Stimulated activated CD8-positive, alpha-beta memory T cell treated with anti-CD3 and anti-CD28 coated beads, Interleukin-2, amount 100 ng/mL, for 1 hour (primary cell): ENCODE measurements at places on chromosomes 2 and 18.

GRCh38 chr2:168210895-168211570 lies 36.4 kb downstream of the STK39 start:
- no peak for DNase-seq

- no peak for DNase-seq
Observed at GRCh38 chr18:8847900-8848299, 142.5 kb downstream of the MTCL1 start.

DNA sequence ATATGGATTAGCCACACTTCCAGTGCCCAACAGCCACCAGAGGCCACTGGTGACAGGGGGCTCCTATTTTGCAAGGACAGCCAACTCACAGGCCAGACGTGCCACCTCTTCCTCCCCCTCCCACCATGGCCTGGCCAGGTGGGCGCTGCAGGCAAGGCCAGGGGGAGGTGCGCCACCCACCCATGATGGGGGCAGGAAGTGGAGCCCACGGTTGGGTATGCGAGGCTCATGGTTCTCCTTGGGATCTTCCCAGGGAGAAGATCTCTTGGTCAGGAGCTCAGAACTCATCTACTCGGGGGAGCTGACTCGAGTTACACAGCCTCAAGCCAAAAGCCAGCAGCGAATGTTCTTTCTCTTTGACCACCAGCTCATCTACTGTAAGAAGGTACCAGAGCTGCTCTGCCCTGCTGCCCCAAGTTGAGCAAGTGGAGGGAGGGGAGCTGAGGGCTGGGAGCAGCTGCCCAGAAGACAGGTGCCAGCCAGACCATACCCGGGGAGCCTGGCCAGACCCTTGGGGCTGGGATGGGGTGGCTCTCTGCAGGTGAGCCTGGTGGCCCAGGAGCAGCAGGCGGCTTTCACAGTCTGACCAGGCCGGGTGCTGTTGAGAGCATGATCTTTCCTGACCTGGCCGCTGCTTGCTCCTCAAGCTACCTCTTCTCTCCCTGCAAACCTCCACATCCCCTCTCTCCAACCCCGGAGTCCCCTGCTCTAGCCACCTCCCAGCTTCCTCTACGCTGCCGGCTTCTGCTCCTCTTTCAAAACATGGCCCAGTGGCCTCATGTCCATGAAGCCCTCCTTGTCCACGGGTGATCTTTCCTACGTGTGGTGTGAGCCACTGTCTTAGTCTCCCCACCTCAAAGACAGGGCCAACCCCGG lies 49.8 kb downstream of the FAM168B start:
- no peak for DNase-seq

DNA sequence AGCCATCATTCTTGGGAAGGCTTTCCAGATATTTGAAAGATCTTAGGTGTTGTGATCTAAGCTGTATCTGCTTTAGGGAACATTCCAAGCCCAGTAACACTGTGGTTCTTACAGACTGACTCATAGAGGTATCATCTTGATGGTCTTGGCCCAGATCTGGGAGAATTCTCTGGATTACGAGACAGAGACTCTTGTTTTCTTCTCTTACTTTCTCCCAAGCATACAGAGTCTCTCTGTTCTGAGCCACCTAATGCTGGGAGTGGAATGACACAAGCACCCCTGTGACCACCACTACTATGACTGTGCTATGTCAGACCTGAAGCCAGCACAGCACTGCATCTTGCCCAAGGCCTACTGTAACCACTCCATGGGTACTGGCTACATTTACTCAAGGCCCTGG lies 81.0 kb upstream of the EPAS1 start:
- DNase-seq, result no peak

DNA sequence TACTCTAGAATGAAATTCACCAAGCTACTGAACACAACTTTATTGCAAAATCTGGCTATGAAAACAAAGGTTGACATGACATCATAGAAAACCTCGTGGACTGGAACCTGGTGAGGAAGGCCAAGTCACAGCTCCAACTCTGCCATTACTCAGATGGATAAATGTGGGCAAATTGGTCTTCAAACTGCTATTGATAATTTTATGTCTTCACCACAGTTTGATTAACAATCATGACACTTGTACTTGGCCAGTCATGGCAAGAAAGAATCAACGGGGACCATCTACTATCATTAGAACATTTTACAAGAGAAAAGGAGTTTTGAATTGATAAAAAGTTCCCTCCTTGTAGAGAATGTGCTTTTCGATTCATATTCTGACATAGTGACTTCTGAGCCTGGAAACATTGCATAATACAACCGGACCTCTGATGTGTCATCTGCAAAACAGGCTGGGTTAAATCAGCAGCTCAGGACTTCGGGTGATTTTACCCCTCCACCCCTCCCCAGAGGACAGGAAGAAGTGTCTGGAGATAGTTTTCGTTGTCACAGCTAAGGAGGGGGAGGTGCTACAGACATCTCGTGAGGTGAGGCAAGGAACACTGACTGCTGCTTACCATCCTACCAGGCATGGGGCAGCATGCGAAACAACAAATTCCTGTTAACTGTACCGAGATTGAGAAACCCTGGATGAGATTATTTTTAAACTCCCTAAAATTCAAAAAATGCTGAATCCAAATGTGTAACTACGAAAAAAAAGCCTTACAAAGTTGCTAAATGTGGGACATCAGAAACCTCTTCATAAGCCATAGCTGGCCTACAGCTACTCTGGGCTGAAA lies 8.4 kb downstream of the L3MBTL4 start:
- DNase-seq, result no peak

- no peak for DNase-seq
Observed at GRCh38 chr2:186269536-186269935, 216.5 kb upstream of the ZC3H15 start.

GRCh38 chr2:118102433-118103082 lies 14.3 kb downstream of the INSIG2 start:
- DNase-seq, result no peak

- peak; percentile 31 for DNase-seq
Observed at GRCh38 chr2:193141-193671, 70.6 kb downstream of the SH3YL1 start.

DNA sequence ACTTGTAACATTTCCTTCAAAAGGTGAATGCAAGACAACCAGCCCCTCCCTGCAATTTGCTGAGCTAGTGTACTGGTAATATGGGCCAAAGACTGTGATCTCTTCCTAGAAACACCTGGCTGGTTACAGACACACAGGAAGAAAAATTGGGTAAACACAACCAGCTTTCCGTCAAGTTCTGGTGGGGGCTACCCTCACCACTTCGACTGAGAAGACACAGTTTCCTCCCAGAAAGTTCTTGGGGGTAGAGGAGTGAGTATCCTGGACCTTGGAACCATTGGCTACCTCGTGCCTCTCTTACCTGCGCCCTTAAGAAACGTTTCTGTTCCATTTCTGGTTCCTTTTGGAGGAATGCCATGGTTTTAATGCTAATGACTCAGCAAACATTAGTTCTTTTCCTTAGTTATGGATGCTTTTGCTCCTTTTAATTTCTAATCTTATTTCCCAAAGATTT lies 120.9 kb upstream of the DLX2 start:
- no peak for DNase-seq

DNA sequence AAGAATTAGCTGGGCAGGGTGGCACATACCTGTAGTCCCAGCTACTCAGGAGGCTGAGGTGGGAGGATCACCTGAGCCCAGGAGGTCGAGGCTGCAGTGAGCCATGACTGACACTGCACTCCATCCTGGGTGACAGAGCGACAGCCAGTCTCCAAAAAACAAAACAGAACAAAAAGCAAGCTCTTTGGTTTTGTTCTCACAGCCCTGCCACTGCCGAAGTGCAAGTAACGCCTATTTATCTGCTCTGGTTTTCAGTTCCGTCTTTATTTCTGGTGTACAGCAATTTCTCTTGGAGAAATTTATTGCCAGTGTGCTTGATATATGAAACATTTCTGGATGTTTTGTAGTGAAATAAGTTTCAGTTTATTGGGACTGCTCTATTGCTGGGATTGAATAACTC lies 61.9 kb downstream of the RAB10 start:
- no peak for DNase-seq

- DNase-seq, result no peak
Observed at GRCh38 chr2:34808426-34808825, 1209.3 kb upstream of the FAM98A start.

- DNase-seq, result no peak
Observed at GRCh38 chr2:38105922-38106321, 30.0 kb upstream of the CYP1B1 start.

DNA sequence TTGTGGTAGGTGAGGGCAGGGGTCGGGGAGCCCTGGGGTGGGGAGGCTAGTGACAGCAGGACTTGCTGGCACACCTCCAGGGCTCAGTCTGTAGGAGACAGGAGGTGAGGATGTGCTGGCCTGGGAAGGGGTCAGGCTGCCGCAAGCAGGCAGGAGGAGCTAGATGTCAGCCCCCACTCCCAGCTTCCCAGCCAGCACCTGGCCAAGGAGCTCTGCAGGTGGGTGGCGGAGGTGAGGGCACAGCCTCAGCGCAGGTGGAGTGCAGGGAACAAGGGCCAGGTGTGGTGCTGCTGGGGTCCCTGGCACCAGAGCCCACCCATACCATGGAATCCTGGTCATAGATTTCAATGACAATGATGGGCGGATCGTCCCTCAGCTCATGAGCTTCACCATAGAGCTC lies 2.9 kb downstream of the OTOF start:
- no peak for DNase-seq

DNA sequence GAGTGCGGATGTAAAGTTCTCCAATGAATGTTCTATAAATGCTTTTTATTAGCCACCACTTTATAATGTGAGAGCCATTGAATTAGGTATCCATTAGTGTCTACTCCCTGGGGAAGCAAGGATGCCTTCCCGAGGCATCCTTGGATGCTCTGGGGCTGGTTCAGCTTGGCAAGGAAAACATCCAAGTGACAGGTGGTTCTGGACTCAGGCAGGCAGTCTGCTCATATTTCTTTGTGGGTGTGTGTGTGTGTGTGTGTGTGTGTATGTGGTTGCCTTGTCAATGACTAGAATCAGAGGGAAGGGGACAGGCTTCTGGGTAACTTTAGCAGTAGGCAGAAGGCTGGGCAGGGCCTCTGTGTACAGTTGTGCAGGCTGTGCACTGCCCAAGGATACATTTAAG lies 149.2 kb downstream of the TSN start:
- no peak for DNase-seq

GRCh38 chr18:63477968-63478367 lies 1.2 kb downstream of the SERPINB5 start:
- DNase-seq, result no peak

DNA sequence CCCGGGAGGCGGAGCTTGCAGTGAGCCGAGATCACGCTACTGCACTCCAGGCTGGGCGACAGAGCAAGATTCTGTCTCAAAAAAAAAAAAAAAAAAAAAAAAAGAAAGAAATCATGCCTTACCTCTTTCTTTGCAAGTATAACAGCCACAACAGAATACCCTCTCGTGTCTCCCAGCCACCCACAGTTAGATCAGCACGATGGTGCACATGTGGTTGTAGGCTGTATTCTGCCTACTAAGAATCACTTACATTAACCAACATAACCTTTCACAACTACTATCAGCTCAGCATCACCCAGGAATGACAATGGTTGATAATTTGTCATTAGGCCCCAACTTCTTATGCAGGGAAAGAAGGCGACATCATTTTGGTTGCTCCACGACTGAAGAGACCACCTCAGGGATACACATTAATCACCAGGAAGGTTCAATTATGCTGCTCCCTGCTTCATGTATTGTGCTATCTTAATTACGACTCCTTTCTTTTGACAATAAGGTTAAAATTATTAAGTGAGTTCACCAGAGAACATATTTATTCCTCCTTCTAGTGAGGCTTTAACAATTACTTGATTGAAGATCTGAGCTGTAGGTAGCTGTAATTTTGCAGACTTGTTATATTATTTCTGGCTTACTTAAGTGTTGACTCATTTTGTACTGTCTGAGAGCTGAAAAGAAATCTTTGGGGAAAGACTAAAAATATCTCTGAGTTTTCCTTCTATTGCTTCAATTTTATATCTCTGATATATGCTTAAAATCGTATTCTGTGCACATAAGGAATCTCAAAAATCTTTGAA lies 120.1 kb downstream of the LRP1B start:
- DNase-seq, result no peak

DNA sequence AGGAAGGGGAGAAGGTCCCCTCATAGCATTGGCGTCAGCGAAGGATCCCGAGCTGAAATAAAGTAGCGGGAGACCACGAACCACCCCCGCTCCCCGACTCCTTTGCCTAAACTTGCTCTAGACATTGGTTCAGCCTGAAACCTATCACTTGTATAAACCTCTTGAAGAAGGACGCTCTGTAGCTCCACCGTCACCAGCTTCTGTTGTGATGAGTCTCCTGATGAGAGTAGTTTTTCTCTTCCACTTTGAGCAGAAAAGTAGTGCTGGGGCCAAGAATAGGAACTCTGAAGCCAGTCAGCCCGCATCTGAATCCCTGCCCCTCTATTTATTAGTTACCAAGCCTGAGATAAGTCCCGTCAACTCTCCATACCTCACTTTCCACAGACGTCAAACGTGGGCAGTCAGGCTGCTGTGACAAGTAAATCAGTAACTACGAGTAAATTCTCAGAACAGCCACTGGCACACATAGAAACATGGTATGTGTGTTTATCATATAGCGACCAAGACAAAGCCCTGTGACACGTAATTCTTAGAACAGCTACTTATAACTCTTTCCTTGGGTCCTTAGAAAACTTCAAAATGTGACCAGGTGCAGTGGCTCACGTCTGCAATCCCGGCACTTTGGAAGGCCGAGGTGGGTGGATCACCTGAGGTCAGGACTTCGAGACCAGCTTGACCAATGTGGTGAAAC lies 61.7 kb downstream of the CD226 start:
- DNase-seq, result no peak

GRCh38 chr2:197059477-197059876 lies 133.0 kb upstream of the PGAP1 start:
- DNase-seq, result no peak

- no peak for DNase-seq
Observed at GRCh38 chr2:108640731-108641130, 78.6 kb upstream of the RANBP2 start.

- no peak for DNase-seq
Observed at GRCh38 chr2:133458280-133458679, 110.0 kb downstream of the NCKAP5 start.

DNA sequence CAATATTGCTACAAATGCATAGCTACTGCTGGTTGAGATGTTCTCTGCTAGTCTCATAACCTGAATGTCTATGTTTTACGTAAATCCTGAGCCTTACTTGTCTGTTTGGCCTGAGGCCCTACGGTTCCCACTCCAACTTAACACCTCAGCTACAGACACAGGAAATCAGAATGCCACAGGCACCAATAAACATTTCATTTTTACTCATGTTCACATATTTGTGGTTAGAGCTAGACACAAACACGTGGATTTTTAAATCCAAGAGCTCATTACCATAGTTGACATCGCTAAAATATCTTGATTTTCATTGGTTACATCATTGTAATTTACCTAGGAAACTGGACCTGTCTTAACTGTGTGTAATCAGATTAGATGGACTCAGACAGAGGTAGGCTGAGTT lies 263.8 kb upstream of the CDH19 start:
- DNase-seq, result no peak

- DNase-seq, result no peak
Observed at GRCh38 chr2:102193074-102193473, 6.3 kb downstream of the IL1RL2 start.

DNA sequence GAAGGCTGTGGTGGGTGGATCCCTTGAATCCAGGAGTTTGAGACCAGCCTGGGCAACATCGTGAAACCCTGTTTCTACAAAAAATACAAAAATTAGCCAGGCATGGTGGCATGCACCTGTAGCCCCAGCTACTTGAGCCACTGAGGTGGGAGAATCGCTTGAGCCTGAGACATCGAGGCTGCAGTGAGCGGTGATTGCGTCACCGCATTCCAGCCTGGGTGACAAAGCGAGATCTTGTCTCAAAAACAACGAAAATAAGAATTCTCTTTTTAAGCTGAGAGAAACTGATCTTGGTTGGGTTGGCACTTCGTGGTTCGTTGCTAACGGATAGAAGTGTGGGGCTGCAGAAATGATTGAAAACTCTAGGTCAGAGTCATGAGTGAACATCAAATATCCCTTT lies 109.3 kb upstream of the CNGA3 start:
- no peak for DNase-seq
